ENCODE measurements at places on chromosomes 12 and 14.

GRCh38 chr12:119807380-119807779, 69.7 kb downstream of the CIT start:
- DNase-seq = no peak

GRCh38 chr12:43285159-43285598, 266.8 kb downstream of the ADAMTS20 start:
- no peak for DNase-seq

DNA sequence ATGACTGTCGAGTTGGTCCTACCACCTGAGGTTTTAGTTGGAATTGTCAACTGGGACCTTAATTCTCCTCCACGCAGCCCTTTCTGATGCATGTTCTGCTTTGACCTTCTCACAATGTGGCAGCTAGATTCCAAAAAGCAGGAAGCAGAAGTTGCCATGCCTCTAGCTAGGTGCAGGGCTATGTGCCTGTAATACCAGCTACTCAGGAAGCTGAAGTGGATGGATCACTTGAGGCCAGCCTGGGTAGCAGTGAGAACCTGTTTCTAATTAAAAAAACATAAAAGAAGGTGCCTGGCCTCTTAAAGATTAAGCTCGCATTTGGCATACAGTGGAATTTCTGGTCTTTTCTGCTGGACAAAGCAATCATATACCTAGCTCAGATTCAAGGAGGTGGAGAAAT, 77.1 kb downstream of the FGD4 start:
- DNase-seq = no peak

- DNase-seq = peak; percentile 62
Observed at GRCh38 chr12:111636209-111636945, 37.3 kb upstream of the ATXN2 start.

DNA sequence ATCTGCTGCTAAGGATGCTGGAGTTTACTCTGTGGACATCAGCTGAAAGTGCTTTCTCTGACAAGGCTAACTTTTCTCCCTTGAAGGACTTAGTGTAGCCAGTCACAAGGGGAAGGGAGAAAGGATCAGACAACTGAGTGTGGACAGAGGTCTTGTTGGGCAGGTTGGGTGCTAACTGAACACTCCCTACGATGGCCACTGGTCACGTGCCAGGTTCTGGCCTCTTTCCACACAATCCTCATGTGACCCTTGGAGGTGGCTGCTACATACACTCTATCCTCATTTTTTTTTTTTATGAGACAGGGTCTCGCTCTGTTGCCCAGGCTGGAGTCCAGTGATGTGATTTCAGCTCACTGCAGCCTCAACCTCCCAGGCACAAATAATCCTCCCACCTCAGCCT, 39.7 kb downstream of the FOXN4 start:
- no peak for DNase-seq

GRCh38 chr12:101653030-101653429, 44.4 kb upstream of the CHPT1 start:
- DNase-seq = no peak

DNA sequence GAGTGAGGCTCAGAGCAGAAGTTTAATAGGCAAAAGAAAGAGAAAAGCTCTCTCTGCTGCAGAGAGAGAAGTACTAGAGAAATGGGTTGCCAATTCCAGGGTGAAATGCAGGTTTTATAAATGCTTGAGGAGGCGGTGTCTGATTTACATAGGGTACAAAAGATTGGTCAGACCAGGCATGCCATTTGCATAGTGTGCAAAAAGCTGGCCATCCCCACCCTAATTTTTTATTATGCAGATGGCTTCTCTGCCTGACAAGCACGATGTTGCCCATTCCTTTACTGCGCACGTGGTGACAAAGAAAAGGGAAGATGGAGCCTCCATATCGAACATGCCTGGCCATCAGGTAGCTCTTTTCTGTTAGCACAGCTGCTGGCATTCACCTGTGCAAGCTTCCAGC, 209.3 kb upstream of the PPFIA2 start:
- DNase-seq = no peak

GRCh38 chr12:2336409-2336829, 283.6 kb downstream of the CACNA1C start:
- DNase-seq = no peak

DNA sequence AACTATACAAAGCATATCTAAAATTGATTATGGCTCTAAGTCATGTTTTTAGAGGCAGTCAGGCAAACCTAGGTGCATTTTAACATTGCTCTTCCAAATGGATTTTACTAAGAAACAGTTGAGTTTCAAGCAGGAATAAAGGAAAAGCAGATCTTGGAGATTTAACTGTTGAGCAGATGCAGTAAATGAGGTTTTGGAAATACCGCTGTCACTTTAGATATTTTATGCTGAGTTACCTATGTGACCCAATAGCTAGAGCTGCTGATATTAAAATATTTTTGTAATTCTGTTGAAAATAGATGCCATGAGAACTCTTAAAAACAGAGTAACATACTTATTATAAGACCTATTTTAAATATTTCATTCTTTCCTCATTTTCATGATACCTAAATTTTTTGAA, 181.4 kb downstream of the SYT1 start:
- DNase-seq = no peak

DNA sequence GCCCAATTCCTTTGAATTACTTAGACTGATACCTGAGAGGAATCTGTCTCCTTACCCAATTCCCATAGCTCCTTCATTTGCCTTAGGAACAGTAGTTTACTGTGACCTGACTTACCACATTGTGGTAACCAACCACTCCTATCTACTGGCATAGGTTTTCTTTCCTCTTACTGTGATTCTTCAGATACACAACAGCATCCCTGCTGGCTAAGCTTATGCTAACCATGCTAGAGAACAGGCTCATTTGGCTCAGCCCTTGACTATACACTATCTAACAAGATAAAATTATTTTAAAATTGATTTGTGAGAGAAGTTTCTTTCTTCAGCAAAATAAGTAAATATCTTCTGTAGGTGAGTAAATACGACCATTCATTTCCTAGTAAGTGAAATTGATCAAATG, 320.4 kb upstream of the DDHD1 start:
- DNase-seq = no peak

GRCh38 chr14:74596741-74597450, 15.1 kb downstream of the LTBP2 start:
- DNase-seq = no peak

DNA sequence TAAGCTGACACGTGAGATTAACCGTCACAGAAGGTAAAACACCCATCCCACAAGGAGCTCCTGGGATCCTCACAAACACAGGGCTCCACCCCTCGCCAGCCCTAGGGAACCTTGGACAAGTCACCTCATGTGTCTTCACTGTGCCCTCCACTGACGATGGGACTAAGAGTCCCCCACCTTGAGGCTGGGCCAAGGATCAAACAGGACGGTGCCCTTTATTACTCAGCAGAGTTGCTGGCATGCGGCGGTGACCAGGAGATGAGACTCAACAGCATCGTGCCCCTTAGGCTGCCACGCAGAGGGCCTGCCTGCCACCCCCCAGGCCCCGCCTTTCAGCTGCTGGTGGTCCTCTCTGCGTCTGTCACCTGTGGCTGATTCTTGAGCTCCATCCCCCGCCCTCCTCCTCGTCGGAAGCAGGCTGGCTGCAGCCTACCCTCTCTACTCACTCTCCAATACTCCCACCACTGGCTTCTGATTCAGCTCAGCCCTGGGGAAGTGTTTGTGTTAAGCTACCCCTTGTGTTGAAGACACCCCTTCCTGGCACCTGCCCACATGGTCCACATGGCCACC, 105.2 kb downstream of the DICER1 start:
- no peak for DNase-seq

DNA sequence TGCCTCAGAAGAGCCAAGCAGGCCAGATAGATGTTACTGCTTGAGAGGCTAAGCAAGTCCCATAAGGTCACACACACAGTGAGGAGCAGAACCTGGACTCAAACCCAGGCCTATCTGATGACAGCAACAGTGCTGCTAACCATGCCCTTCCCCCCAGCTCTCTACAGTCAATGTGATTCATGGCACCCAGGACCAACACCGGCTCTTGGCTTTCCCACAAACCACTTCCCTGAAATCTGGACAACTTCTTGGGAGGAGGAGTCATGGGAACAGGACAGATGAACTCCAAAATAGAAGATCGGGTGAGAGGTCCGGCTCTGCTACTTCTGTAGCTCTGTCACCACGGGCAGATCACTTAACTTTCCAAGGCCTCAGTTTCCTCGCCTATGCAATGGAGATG, 716 bp upstream of the PTGDR start:
- no peak for DNase-seq

DNA sequence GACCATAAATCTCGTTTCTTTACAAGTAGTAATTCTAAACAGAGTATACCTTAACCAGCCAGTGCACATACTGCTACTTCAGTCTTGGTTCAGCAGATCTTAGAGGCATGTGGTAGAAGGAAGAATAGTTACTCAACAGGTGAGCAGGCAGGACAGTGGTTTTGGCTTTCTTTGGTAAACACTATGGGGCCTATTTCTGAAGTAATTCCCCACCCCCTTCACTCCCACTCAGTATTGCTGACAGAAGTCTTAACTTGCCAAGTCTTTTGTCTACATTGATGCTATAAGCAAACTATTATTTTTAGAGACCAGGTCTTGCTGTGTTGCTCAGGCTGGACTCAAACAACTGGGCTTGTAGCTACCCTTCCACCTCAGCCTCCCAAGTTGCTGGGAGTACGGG, 68.5 kb downstream of the FBXO34 start:
- no peak for DNase-seq

- DNase-seq = no peak
Observed at GRCh38 chr14:74866708-74867389, 9.1 kb downstream of the PROX2 start.

DNA sequence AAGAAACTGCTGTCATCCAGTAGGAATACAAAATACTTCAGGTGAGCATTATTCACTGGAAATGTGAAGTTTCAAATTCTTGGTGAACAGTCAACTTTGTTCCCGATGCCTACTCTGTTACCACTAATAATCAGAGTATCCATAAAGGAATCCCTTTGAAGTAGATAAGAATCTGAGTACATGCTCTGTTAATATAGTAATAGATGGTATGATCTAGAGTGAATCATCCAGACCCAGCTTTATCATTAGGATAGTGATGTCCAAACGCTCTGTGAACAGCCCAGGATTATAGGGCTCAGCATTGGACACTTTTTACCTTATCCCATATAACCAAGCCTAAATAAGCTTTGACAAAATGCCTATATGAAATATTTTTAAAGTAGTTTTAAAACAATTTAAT, 33.3 kb downstream of the PPP2R3C start:
- no peak for DNase-seq

- DNase-seq = no peak
Observed at GRCh38 chr12:28367326-28367725, 177.1 kb downstream of the CCDC91 start.

GRCh38 chr14:65301862-65302539, 110.5 kb upstream of the FUT8 start:
- DNase-seq = no peak

GRCh38 chr14:63972323-63972932, 119.6 kb downstream of the SYNE2 start:
- no peak for DNase-seq

DNA sequence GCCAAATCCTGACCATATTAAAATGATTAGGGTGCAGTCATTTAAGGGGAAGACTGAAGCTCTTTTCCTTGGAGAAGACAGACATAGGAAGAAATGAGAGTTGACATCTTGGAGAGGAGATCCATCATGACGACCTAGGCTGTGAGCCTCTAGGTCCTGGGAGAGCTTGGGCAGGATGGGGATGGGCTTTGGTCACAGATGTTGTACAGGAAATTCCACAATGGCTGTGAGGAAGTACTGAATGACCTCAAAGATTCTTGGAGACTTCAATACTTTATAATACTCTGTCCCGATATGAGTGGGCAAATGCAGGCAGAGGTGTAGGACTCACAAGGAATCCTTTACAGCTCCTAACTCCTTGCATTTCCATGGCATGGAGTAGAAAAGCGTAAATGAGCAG, 204.9 kb upstream of the FRMD6 start:
- no peak for DNase-seq

DNA sequence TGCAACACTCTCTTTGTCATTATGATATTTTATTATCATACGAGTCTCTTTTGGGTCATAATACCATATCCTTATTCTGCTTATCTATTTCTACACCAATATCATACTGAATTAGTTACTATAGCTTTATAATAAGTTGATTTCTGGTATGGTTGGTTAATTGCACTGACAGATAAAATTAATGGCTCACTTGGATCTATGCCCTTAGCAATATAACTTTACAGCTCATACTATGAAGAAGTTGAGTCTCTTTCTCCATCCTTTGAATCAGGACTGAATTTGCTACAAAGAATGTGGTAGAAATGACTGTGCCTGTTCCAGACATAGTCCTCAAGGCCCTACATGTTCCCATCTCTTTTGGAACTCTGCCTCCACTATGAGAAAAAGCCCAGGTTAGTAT, 139.7 kb upstream of the DYRK2 start:
- no peak for DNase-seq

DNA sequence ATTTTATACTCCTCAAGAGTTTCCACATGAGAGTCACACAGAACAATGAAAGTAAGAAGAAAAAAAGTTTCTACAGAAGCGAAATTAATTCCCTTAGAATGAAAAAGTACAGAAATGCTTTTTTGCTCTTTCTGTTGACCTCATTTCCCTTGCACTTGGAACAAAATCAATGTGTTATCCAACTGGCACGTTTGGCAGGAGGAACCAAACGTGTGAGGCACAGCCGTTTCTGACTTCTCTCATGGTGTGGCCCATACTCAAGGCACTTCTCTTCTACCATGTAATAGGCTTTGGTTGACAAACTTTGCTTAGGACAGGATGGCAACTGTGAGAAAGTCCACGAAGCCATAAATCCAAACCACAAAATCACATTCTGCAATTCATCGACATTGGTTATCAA, 297.0 kb downstream of the FUT8 start:
- DNase-seq = no peak

- no peak for DNase-seq
Observed at GRCh38 chr14:60925286-60925685, 55.6 kb downstream of the TRMT5 start.

- no peak for DNase-seq
Observed at GRCh38 chr12:106068296-106068695, 70.5 kb downstream of the NUAK1 start.

DNA sequence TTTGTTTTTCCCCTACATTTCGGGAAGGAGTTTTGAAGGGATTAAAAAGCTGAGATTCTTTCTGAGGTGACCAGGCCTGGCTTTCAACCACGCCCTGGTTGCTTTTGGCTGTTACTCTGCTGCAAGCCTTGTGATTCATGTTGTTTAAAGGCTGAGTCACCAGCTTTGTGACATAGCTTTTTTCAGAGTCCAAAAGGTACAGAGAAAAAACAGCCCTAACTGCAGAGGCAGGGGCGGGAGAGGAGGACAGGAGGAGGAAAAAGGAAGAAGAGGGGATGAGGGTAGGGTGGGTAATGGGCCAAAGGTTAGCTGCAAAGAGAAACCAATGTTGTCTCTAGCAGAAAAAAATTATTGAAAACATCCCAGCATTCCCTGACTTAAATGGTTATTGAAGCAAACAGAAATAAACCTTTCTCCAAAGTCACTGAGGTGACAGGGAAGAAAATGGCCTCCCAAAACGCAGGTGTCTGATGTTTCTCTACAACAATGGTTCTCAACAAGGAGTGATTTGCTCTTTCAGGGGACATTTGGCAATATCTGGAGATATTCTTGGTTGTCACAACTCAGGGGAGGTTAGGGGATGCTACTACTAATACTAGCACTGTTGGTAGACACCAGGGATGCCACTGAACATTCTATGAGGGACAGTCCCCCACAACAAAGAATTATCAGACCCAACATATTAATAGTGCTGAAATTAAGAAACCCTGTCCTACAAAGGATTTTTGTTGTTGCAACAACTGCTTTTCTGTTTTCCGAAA, 2.1 kb upstream of the UBC start:
- no peak for DNase-seq

GRCh38 chr14:94113073-94113472, 2.5 kb downstream of the IFI27 start:
- no peak for DNase-seq
